ENCODE measurements at places on chromosomes 2 and 18.

GRCh38 chr2:95314964-95315611 lies 17.9 kb downstream of the KCNIP3 start:
- DNase-seq = no peak

DNA sequence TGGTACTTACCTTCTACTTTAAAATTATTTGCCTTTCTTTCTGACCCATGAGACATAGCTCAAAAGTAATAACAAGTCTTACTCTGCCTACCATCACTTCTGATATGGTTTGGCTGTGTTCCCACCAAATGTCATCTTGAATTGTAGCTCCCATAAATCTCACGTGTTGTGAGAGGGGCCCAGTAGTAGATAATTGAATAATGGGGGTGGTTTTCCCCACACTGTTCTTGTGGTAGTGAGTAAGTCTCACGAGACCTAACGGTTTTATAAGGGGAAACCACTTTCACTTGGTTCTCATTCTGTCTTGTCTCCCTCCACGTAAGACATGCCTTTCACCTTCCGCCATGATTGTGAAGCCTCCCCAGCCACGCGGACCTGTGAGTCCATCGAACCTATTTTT lies 47.5 kb downstream of the GALNT3 start:
- DNase-seq = no peak

DNA sequence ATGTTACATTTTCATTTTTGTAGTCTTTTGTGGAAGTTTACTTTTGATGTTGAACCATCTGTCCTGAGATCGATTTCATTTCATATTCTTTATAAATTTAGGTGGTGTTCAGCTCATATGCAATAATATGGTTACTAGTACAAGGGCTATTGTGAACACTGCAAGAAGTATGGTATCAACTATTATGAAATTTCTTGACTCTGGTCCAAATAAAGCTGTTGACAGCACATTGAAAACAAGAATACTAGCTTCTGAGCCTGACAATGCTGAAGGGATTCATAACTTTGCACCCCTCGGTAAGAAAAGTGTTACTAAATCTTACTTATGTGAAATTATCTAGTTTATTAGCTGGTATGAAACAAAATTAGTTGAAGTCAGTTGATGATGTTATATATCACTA lies 124.9 kb upstream of the TTC27 start:
- no peak for DNase-seq

- DNase-seq = no peak
These were observed 122.9 kb downstream of the FAM210A start for GRCh38 chr18:13603304-13604019.

DNA sequence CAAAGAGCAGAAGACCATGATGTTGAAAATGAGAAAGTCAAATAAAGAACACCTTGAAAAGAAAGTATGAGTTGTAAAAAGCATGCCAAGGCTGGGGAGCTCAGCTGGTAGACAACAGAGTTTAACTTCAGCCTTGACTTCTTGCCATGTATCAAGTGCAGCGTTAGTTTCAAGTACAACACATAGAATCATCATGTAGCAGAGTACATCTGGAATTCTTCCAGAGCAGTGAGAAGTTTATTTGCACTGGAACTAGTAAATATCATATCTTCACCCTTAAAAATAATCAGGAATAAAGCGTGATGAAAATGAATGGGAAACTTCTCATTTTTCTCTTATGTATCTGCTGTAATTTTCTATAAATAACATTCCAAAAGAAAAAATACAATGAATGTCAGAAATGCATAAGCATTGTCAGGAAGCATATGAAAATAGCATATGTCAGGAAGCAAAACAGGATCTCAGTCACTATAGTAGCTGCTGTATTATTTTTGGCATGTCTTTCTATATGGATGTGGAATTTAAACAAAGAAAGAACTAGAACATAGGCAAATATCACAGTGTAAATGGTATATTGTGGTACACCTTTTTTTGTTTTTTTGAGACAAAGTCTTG lies 10.1 kb upstream of the SULT1C4 start:
- no peak for DNase-seq

GRCh38 chr18:79585395-79586370 lies 93.9 kb upstream of the CTDP1 start:
- peak; percentile 48 for DNase-seq

DNA sequence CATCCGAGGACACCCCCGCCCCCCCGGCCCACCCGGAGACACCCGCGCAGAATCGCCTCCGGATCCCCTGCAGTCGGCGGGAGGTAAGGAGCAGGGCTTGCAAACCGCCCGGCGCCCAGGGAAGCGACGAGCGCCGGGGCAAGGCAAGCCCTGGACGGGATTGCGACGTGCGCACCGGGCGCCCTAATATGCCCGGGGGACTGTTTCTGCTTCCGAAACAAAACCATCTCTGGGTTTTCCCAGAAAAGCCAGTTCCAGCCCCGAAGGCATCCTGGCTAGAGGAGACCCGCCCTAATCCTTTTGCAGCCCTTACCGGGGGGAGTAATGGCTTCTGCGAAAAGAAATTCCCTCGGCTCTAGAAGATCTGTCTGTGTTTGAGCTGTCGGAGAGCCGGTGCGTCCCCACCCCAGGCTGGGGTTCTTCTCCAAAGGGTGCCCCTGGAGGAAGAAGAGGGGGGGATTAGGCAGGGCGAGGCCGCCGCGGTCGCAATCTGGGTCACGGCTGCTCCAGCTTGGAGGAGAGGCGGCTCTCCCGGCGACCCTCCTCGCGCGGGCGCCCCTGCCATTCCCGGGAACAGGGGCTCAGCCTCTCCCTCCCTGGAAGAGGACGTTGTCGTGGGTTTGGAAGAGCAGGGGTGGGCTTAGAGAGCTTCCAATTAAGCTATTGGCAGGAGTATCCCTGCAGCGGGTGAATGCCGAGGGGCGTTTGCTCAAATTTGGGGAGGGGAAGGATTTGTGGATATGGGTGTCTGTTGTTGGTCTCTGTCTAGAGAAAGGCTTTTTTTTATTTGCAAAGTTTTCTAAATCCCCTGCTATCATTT lies 521 bp downstream of the MYCN start:
- no peak for DNase-seq

- no peak for DNase-seq
These were observed 14.6 kb downstream of the LDLRAD4 start for GRCh38 chr18:13232971-13233786.

DNA sequence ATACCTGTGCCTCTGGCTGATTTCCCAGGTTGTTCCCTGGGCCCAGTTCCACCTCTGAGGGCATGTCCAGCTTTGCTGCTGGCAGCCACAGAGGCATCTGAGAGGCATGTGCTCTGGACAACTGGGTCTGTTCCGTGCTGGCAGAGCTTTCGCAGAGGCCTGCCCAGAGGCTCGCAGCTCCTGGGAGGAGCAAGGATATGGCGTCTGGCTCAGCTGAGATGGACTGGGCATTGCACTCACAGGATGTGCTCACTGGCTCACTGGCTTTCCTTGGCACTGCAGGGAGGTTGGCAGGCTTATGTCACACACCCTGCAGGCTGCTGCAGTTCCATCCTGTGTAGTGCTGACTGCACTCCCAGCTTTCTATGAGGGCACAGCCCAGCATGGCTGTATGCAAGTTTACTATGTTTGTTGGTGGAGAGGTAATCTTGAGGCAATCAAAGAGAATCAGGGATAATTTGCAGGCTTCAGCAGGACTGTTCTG lies 172.3 kb downstream of the PRKCE start:
- peak; percentile 84 for DNase-seq

DNA sequence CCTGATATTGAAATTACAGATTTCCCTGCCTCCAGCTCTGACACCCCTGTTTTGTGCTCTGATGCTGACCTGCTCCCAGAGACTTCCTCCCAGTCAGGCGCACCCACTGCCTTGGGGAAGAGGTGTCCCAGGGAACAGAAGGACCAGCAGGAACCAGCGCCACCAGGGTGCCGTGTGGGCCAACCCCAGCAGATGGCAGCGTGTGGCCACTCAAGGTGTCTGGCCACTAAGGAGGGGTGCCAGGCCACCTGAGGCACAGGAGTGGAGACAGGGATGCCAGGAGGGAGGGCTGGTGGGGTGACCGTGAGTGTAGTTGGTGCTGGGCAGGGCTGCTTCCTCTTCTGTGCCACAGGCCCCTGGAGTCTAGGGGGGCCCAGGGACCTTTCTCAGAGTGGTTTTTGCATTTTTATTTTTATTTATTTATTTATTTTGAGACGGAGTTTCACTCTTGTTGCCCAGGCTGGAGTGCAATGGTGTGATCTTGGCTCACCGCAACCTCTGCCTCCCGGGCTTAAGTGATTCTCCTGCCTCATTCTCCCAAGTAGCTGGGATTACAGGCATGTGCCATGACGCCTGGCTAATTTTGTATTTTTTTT lies 56.0 kb downstream of the TEX44 start:
- DNase-seq = no peak

GRCh38 chr2:45626387-45627221 lies 15.5 kb upstream of the SRBD1 start:
- DNase-seq = no peak

DNA sequence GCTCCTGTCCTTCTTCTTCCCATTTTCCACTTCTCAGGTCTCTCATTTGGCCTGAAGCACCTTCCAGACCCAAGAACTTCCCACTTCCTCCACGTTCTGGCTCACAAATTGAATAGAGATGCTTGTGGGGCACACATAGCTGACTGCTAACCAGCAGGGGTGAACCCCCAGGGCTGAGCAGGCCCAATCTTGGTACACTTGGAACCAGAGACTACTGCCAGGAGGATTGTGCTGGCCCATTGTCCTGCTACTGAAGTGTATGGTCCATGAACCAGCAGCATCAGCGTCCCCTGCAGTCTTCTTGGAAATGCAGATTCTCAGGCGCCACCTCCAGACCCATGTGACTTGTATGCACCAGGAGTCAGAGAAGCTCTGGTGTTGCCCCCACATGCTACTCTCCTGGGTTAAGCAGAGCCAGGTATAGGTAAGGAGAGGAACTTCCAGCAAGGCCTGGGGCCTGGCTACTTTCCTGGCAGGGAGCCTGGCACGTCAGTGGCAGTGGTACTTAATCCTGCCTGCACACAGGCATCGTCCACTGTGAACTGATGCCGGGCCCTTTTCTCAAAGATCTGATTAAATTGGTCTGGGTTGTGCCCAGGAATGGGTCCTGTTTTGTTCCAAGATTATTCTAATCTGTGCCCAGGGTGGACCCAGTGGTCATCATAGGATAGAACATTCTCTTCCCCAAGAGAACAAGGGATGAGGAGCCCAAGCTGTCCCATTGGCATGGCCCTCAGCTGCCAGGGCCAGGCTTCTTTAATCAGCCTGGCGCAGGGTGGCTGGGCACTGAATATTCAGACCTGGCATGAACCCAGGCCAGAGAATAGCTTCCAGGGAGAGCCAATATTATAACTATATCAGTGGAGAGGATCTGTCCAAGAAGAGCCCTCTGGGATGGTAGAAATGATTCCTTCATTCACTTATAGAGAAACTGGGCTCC lies 248.7 kb downstream of the SOX11 start:
- DNase-seq = no peak

- no peak for DNase-seq
These were observed 16.1 kb downstream of the PPP3R1 start for GRCh38 chr2:68236103-68236734.

GRCh38 chr2:227095346-227095745 lies 68.7 kb downstream of the COL4A4 start:
- no peak for DNase-seq

DNA sequence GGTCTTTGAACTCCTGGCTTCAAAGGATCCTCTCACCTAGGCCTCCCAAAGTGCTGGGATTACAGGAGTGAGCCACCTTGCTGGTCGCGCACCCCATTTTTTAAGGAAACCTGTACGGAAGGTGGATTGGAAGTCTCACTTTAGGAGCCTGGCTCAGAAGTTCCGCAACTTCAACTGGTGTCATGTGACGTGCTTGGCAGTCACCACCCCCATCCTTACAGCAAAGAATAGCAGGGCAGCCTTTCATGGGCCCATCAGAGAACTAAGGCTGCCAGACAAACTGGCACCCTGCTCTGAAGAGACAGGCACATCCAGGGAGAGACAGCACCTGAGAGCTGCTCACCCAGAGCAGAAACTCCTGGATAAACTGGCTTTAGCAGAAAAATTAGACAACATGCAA lies 3.3 kb upstream of the SLC66A2 start:
- peak; percentile 20 for DNase-seq

GRCh38 chr18:48238636-48239035 lies 170.5 kb downstream of the ZBTB7C start:
- no peak for DNase-seq

DNA sequence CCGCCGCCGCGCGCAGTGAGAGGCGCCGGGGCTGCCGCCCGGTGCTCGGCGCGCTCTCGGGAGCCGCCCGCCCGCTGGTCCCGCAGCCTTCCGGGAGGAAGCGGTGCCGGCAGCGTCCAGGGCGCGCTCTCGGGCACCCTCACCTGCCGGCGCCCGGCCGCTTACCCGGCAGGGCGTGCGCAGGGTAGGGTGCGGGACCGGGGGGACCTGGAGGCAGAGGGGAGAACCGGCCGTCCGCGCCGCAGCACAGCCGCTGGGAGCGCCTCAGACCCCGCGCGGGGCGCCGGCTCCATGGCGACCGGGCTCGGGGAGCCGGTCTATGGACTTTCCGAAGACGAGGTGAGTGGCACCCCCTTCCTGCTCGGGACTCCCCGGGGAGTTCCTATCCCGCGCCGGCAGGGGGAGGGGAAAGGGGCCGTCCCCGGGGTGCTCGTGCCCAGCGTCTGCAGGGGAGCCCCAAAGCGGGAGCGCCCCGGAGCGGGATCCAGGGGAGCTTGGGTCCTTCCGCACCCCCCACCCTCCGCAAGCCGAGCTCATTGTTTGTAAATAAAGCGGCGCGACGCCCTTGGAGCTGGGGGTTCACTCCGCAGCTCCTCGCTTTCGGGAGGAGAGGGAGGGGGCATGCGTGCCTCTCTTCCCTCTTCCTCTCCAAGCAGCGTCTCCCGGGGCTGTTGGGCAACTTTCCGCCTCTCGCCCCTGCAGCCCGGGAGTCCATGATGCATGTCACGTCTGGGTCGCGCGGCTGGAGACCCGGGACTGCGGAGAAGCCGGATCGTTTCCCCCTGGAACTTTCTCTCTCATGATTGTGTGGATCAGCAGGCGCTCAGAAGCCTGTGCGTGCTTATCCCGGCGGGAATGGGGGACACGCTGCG lies 580 bp downstream of the NEDD4L start:
- peak; percentile 71 for DNase-seq

GRCh38 chr2:216420367-216421101 lies 8.2 kb downstream of the SMARCAL1 start:
- no peak for DNase-seq

- no peak for DNase-seq
These were observed 90.8 kb downstream of the WDSUB1 start for GRCh38 chr2:159195697-159196096.

DNA sequence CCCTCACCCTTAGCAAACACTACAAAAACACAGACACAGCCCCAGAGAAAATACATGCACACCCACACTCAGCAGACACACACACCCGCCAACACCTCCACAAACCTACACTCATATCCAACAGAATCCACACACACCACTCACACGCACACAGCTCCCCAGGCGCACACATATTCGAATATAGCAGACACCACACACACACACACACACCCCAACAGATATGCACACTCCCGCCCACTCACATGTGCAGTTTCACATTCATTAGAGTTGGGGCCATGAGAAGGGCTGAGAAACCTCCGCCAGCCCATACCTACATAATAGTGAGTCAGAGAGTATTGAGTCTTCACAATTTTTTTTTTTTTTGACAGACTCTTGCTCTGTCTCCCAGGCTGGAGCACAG lies 29.4 kb upstream of the NOTO start:
- DNase-seq = no peak
